ENCODE measurements at places on chromosomes 2 and 18.
A peak's percentile ranks its signal among the peaks of the same experiment; 100 is the strongest.

DNA sequence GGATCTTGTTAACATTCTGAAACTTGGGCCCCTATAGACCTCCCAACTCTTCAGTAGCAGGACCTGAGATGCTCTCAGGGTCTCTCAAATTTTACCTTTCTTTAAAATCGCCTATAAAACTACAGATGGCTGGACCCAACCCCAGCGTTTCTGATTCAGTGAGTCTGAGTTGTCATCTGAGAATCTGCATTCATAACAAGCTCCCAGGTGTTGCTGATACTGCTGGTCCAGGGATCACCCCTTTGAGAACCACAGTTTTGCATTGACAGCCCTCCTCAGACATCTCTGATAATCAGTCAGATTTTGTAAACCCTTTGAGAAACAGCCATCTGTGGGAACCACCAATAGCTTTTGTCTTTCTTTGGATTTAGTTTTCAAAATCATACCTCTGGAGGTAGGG is 315.8 kb downstream of the CYRIA start:
- DNase-seq = no peak

GRCh38 chr2:234437642-234438304 is 59.1 kb downstream of the ARL4C start:
- no peak for DNase-seq

DNA sequence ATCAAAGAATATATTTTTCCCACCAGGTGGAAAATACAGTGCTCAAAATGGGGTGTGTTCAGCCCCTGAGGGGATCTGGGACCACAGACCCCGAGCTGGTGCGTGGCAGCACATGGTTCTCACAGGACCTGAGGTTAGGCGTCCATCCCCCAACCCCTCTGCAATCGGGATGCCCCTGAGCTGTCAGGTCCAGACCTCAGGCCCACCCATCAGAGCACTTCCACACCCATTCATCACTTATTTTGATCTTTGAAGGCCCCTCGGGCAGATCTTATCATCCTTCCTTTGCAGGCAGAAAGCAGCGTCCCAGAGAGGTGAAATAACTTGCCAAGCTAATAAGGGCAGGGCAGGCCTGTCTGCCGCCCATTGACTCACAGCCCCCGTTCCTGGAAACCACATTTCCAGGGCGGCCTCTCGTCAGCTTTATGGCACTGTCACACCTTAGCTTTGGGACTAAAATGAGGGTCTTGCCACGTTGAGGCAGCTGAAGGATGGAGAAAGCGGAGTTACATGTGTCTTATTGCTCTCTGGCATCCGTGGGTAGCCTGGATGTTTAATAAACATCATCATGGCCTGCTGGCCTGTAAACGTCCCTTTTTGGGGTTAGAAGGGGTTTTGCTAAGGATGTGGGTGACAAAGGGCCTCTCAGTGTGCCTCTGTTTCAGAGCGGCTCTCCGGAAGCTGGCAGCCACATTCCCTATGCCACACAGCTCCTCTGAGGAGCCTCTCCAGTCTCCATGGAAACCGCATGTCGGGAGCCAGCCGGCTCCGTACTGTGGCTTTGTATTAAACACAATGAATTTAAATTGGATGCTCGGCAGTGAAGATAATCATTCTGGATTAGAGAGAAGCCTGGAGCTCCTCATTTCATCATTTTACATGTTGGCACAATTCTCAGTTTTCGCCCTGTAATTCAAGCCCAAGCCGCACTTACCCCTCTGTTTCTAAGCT is 58.3 kb upstream of the MAPRE3 start:
- DNase-seq = no peak

DNA sequence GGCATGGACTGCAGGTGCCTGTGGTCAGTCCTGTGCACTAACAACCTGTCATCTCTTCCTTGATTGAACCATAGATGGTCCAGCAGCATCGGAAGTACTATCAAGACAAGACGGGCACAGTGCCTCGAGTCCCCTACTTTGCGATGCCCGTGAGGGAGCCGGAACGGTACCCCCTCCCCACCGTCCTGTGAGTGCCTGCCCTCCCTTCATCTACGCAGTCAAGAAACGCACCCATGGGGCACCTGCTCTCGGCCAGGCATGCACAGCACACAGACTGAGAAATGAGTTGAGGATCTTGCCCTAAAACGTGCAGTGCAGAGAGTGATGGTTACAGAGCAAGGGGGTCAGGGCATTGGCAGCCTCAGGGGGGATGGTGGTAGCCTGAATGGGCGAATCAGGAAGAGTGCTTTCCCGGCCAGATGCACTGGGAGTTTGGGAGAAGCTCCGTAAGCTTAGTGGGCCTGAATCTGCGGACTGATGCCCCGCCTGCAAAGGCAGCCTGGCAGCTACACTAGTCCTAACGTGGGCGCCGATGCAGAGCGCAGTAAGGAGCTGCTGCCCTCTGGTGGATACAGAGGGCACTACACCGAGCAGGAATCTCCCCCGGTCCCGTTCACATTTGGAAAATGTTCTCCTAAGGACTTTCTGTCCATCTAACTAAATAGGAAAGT is 63.6 kb downstream of the CIB4 start:
- DNase-seq = peak; percentile 63

DNA sequence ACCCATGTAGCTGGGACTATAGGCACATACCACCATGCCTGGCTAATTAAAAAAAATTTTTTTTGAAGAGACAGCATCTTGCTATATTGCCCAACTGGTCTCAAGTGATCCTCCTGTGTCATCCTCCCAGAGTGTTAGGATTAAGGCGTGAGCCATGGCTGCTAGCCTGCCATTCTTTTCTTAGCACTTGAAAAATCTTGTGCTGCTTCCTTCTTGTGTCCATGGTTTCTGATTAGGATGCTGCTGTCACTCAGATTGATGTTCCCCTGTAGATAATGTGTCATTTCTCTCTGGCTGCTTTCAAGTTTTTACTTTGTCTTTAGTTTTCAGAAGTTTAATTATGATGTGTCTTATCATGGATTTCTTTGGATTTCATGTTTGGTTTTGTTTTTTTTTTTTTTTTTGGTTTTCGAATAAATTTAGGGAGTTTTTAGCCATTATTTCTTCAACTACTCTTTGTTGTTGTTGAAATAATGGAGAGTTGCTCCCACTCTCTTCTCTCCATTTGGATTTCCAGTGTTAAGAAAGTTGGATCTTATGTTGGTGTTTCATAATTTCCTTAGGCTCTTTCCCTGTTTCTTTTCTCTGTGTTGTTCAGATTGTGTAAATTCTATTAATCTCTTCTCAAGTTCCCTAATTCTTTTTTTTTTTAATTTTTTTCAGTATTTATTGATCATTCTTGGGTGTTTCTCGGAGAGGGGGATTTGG is 2.5 kb downstream of the ATP9B start:
- no peak for DNase-seq

DNA sequence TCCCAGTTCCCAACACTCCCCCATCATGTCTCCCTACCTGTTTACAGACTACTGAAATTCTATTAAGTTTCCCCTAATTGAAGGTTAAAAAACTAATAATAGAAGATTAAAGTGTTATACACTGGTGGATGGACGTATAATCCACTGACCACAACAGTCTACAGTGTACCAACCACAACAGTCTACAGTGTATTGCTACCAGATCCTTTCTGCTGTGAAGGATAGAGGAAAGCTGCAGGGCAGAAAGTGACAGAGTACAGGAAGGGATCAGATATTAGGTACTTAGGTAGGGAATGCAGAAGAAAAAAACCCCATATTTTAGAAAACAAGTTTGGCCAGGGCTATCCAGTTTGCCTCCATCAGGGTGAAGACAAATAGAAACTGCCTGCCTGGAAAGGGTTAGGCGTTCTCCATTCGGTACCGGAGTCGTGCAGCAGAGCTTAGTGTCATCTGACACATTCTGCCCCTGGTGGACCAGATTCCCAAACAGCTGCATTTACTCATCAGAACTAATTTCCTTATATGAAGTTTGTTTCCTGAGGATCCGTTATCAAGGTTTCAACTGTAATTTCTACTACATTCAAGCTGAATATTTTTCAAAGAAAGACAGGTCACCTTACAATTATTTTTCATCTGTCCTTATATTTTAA is 49.9 kb downstream of the KLF7 start:
- no peak for DNase-seq

DNA sequence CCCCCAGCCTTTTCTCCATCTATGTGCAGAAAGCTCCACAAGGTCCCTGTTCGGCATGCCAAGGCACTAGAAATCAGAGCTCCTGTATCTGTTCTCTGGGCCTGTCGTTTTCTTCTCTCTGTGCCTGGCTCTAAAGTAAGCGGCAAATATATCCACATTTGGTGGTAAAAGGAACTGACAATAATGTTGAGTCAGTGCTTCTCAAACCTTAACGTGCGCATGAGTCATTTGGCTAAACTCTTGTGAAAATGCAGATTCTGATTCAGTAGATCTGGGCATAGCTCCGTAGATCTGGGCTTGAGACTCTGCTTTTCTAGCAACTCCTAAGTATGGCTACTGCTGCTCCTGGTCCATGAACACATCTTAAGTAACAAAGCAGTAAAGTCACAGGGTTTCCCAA is 16.5 kb upstream of the ACSL3 start:
- DNase-seq = no peak

DNA sequence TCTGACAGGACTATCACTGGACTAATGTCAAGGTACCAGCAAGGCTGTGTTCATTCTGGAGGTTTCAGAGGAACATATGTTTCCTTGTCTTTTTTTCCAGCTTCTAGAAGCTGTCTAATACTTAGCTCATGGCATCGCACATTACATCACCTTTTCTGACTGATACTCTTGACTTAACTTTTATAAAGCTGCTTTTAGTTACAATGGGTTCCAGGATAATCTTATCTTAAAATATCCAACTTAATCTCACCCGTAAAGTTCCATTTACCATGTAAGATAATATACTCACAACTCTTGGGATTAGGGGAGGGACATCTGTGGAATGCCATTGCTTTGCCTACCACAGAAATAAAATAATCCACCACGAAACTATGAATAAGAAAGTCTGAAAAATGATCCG is 394.2 kb downstream of the CDH19 start:
- no peak for DNase-seq

DNA sequence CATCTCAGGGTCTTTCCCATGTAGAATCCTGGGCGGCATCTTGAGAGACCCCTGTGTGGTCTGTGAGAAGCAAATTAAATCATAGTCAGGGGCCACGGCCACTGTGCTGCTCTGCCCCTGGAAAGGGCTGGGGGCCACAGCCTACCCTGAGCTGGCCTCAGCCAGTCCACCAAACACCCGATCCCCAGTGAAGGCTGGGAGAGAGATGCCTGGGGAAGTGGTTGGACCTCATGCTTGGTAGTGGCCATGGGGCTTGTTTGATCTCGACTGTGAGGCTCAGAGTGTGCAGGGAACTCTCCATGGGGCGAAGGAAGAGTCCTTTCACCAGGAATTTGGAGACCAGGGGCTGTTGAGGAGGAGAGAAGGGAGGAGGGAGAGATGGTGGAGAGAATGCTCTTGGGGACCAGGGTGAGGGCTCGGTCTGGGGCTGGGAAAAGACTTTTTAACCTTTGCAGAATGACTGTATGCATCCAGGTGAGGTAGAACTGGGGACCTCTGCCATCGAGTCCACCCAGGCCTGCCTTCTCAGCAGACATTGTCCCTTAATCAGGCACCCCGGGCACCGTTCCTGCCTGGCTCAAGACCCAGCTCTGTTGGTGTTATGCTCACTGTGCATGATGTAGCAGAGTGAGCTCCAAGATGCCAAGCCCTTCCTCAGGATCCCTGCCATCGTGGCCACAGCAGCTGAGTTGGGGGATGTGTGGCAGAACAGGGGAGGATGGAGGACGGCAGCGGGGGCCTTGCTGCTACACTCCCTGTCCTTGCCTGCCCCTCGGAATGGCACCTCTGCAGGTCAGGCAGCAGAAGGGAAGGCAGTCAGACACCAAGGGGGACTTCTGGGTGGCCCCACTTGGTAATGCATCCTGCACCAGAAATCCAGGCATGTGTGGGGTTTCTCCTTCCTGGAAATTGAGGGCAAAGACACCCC is 249.9 kb downstream of the DYSF start:
- DNase-seq = no peak

- DNase-seq = no peak
Measured at GRCh38 chr18:77077941-77078689, 54.5 kb downstream of the MBP start.

DNA sequence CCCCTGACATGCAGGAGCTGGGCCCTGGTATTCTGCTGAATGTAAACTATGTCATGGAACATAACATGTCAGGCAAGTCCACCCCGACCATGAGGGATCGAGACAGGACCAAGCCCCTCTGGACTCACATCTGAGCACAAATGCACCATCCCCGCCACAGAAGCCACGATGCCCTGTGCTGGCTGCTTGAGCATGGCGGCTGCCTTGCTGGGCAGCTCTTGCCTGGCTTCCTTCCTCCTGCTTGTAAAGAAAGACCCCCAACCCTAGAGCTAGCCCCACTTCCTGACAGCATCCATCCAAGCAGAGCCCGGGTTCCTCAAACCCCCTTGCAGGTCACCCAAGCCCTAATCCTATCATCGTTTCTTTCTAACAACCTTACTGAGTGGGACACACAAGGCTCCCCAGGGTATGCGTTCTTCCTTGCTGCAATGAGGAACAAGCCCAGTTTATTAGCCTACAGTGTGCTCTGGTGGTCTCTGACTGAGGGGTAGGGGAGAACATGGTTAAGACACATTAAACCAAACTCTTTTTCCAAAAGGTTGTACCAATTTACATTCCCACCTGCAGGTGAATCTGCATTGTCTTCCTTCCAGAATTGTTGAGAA is 26.6 kb downstream of the PTPN18 start:
- DNase-seq = no peak

GRCh38 chr2:3778851-3779495 is 75.6 kb downstream of the DCDC2C start:
- DNase-seq = no peak

- no peak for DNase-seq
Measured at GRCh38 chr2:86414996-86415395, 26.2 kb upstream of the KDM3A start.

DNA sequence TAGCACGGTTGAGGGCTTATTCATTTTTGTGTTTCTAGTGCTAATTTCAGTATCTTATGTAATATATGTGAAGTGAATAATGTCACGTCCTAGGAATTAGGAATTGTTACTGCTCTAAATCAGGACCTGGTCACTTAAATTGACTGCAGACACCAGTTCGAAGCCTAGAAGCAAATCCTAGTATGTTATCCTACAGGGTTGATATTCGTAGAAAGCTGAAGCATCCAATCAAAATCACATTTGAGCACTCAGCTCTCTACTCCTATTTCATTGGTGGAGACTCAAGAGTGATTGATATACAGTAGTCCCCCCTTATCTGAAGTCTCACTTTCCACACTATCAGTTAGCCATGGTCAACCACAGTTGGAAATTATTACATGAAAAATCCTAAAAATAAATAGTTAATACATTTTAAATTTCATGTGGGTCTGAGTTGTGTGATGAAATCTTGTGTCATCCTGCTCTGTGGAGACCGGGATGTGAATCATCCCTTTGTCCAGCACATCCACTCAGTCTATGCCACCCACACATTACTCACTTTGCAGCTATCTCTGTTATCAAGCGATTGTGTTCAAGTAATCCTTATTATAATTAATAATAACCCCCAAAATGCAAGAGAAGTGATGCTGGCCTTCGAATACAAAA is 35.2 kb upstream of the SCN9A start:
- no peak for DNase-seq

GRCh38 chr2:168203762-168204693 is 43.4 kb downstream of the STK39 start:
- no peak for DNase-seq
